Ureter (tissue), 1 donor: ENCODE measurements at places on chromosomes 1 and 21. TPM values are rescaled to one million over a fixed set of nuclear protein-coding genes. Genes with fewer than 3 reads are reported as not detected.
A peak's percentile ranks its signal among the peaks of the same experiment; 100 is the strongest.

The DMBX1 gene
- not detected for total RNA-seq

GRCh38 chr1:89044970-89045721 is 19.9 kb downstream of the GBP1 start:
- DNase-seq = no peak

DNA sequence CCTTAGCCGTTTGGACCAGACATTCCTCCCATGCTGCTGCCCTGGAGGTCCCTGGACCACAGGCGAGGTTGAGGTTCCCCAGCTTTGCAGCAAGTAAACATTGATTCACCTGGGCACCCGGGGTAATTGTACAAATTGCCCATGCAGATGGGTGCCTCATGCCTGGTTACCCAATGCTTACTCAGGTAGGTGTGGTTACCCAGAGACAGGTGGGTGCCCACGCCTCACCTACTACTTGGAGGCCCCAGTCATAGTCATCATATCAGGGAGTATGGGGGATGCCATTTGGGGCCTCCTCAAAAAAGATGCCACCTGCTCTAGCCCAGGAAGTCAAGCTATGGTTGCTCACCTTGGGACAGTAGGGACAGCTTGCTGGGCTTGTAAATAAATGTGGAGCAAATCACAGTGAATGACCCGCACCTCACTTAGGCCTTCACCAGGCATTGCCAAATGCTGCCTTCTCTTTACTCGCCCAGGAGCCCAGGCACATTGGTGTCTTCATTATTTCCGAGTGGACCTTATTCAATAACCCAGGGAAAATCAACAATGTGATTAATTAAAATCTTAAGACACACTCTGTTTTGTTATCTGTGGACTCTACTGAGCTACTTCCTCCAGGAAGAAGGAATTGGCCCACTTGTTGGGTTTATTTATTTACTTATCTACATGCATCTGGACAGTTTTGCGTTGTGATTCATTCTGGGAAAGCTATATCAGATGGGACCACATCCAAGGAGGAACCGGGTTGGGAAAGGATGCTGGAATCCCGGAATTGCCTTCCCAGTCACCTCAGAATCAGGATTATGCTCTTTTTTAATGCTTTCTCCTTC is 35.6 kb upstream of the GRHL3 start:
- DNase-seq = no peak

DNA sequence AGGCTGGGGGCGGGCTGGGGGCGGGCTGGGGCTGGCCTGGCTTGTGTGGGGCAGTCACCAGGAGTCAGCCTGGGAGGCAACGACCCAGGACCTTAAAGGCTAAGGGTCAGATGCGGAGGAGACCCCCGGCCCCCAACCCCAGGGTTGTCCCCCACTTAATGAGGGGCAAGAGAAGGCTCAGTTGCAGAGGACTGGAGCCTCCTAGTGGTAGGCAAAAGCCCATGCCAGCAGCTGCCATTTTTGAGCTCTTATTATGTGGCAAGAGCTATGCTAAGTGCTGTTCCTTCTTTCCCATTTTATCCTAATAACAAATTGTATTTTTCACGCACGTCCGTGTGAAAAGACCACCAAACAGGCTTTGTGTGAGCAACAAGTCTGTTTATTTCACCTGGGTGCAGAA is 8.0 kb downstream of the KIAA1614 start:
- DNase-seq = no peak

DNA sequence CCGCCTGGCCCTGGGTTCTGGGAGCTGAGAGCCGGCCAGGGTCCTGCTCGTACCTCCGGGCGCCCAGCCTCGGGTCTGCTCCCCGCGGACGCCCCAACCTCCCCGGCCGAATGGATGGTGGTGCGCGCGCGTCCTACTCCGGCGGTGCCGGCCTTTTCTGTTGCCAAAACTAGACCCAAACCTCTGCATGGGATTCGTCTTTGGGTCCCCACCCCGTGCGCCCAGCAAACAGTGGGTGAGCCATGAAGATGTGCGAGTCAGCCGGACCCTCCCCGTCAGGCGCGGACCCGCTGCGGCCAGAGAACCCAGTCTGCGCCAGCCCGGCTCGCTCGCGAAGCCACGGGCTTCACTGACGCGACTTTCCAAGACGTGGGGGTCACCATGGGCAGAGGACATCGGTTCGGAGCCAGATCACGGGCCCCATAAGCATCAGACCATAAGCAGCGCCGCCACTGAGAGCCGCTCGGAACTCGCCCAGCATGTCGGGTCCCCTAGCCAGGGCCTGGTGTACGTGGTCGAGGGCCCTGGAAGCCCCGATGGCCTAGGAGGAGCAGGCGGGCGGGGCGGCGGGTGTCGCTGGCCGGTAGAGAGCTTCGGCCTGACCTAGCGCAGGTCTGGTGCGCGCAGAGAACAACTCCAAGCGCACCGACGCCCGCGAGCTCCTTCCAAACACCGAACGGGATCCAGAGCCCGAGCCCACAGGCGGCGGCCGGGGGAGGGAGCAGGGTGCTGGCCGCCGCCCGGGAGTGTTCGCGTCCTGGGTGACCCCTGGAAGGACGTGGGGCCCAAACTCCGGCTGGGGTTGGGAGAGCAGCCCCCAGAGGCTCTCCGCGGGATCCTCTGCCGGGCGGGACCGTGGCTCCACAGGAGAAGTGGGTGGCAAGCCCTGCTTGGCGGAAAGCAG is 1.0 kb upstream of the TP73 start:
- DNase-seq = no peak

GRCh38 chr1:198656500-198656932 is 17.7 kb downstream of the PTPRC start:
- DNase-seq = peak; percentile 82

DNA sequence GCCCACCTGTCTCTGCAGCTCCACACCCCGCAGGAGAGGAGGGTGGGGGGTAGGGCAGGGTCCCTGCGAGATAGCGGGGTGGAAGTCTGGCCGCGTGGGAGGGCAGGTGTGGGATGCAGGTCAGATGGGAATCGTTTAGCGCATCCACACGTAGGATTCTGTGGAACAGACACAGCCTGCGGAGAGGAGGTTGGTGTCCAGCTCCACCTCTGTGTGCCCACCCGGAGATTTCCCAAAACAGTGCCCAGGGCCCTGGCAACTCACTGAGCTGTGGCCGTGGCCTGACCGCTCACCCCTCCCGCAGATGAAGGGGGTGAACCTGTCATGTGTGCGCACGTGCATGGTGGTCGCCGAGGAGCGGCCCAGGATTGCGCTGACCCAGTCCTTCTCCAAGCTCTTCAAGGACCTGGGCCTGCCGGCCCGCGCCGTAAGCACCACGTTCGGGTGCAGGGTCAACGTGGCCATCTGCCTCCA is 46.9 kb downstream of the S100B start:
- no peak for DNase-seq

GRCh38 chr1:108816049-108816893 is 40.6 kb downstream of the AKNAD1 start:
- DNase-seq = peak; percentile 72

- DNase-seq = peak; percentile 81
Observed at GRCh38 chr1:225845571-225846259, 35.8 kb downstream of the EPHX1 start.

DNA sequence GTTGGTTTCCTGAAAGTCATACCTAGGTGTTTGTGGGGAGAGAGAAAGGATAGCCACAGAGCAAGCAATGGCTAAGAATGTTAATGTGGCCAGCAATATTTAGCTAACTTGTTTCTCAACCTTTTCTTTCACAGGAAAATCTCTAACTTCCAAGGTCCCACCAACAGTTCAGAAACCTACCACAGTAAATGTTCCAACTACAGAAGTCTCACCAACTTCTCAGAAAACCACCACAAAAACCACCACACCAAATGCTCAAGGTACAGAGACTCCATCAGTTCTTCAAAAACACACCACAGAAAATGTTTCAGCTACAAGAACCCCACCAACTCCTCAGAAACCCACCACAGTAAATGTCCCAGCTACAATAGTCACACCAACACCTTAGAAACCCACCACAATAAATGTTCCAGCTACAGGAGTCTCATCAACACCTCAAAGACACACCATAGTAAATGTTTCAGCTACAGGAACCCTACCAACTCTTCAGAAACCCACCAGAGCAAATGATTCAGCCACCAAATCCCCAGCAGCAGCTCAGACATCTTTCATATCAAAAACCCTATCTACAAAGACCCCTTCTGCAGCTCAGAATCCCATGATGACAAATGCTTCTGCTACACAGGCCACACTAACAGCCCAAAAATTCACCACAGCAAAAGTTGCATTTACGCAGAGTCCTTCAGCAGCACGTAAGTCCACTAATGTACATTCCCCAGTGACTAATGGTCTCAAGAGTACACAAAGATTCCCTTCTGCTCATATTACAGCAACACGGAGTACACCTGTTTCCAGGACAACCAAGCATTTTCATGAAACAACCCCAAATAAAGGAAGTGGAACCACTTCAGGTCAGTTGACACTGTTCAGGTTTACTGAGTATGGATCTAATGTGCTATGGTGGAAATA is 15.3 kb downstream of the CD55 start:
- DNase-seq = no peak

- DNase-seq = no peak
Observed at GRCh38 chr1:243325305-243325890, 69.6 kb downstream of the SDCCAG8 start.

DNA sequence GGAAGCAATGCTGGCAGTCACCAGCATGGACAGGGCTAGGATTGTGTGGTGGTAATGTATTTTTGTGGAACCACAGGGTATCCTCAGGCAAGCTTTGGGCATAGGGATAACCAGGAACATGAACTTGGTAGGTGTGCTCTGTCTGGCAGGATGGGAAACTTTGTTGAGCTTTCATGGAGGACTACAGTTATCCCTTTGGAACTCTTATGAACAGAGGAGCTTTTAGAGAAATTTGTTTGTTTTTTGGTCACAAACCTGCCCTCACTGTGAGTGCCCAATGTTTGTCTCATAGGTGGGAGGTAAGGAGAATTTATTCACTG is 54.4 kb downstream of the MACF1 start:
- DNase-seq = no peak

DNA sequence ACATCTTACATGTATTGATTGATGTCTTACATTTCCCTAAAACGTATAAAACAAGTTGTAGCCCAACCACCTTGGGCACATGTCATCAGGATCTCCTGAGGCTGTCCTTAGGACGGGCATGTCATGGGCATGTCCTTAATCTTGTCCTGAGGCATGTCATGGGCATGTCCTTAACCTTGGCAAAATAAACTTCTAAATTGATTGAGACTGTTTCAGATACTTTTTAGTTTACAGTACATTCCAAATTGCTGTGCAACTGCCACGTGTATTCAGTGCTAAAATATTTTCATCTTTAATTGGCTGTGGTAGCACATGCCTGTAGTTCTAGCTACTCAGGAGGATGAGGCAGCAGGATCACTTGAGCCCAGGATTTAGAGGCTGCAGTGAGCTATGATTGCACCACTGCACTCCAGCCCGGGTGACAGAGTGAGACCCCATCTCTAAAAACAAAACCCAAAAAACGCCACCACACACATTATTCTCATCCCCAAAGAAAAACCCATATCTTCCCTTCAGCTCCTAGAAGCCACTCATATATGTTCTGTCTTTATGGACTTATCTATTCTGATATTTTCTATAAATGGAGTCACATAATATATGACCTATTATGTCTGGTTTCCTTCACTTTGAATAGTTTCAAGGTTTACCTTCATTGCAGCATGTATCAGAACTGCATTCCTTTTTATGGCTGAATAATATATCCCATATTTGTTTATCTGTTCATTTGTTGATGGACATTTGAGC is 96.0 kb upstream of the BTG3 start:
- no peak for DNase-seq

GRCh38 chr21:9772348-9772672 is 749.1 kb upstream of the TPTE start:
- DNase-seq = no peak

GRCh38 chr21:43343992-43344886 is 82.7 kb downstream of the SIK1 start:
- DNase-seq = peak; percentile 80
